Bronchial epithelial cell (primary cell): ENCODE measurements at places on chromosomes 7 and 10. TPM values are rescaled to one million over a fixed set of nuclear protein-coding genes. Genes with fewer than 3 reads are reported as not detected.

Gene SLC39A12
- total RNA-seq: not detected in 2 replicates

Gene HTR5A
- total RNA-seq: not detected in 2 replicates

Gene ITGA8
- under 0.01 TPM in 1 of 2 replicates, not detected in the other for total RNA-seq

Gene AGR2
- total RNA-seq: 118 and 163 TPM in 2 replicates

Gene EMX2
- not detected in 2 replicates for total RNA-seq

Gene GLCCI1
- total RNA-seq: 2.1 and 2.8 TPM in 2 replicates

Gene DPYSL4
- total RNA-seq: 0.13 and 0.26 TPM in 2 replicates

Gene POU6F2
- total RNA-seq: 0.13 TPM in 1 of 2 replicates, not detected in the other

Gene SNCG
- total RNA-seq: 22.3 and 25.5 TPM in 2 replicates

Gene SEMA3E
- under 0.01 and 0.13 TPM in 2 replicates for total RNA-seq

Gene SLC13A1
- not detected in 2 replicates for total RNA-seq

Gene TMEM26
- under 0.01 TPM in 1 of 2 replicates, not detected in the other for total RNA-seq

Gene CLRN3
- total RNA-seq: not detected in 2 replicates

Gene PALD1
- 0.13 TPM in 1 of 2 replicates, not detected in the other for total RNA-seq

Gene EPO
- total RNA-seq: not detected in 2 replicates

Gene SEMA3C
- total RNA-seq: 147 and 178 TPM in 2 replicates

Gene NUTM2D
- total RNA-seq: 2.4 and 6.1 TPM in 2 replicates

Gene PTPN20
- 2.1 and 2.9 TPM in 2 replicates for total RNA-seq

Gene FAM24B
- total RNA-seq: 7.9 and 11.1 TPM in 2 replicates

Gene ZNF467
- 0.26 and 3.5 TPM in 2 replicates for total RNA-seq

Gene SCIN
- 0.26 TPM in 2 replicates for total RNA-seq

Gene CTAGE8
- 1.7 and 2.4 TPM in 2 replicates for total RNA-seq

Gene ERV3-1
- total RNA-seq: 7.4 and 33.5 TPM in 2 replicates

Gene FOXP2
- 5.3 and 7.9 TPM in 2 replicates for total RNA-seq

Gene OR2A7
- total RNA-seq: 0.53 and 1.7 TPM in 2 replicates

Gene ERVW-1
- total RNA-seq: not detected in 2 replicates

Gene SPDYE2
- total RNA-seq: not detected in 2 replicates

Gene TUBAL3
- total RNA-seq: 0.26 TPM in 2 replicates

Gene GOT1
- 62.9 and 67.9 TPM in 2 replicates for total RNA-seq

Gene ELAPOR2
- total RNA-seq: 3.9 and 13.3 TPM in 2 replicates

Gene LRRN3
- total RNA-seq: not detected in 2 replicates

Gene NEBL
- 18.7 and 54.4 TPM in 2 replicates for total RNA-seq
